ENCODE measurements at places on chromosomes 5 and 9. TPM values are rescaled to one million over a fixed set of nuclear protein-coding genes. Genes with fewer than 3 reads are reported as not detected.

DNA sequence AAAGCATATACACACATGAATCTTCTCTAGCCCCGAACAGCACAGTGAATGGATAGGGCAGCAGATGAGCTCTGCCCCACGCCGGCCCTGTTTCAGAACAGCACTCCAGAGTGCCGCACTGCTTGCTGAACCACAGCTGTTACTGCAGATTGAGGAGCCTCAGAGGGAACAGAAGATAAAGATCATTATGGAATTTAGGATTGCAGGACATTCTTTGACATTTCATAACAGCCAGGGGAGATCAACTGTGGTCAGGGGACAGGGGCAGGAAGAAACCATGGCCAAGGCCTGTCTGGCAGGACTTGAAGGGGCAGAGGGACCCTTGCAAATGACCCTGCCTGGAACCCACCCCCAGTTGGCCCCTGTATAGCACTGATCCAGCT, 20.6 kb downstream of the IRF1 start:
- DNase-seq: no peak

DNA sequence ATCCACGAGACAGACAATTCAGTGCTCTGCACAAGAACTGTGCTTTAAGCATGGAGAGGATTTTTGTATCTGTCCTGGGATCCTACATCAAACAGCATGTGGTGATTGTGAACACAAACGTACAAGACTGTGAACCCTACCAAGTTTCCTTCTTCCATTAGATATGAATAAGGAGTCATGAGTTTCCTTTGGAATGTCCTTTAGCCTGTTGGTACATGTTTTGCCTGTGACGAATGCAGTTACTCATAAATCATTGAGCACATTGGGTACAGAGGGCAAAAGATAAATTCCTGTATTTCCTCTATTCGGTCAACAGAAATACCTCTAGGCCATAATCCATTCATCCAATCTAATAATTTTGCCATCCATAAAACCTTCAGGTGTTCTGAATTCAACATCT, 61.5 kb downstream of the FXN start:
- no peak for DNase-seq

DNA sequence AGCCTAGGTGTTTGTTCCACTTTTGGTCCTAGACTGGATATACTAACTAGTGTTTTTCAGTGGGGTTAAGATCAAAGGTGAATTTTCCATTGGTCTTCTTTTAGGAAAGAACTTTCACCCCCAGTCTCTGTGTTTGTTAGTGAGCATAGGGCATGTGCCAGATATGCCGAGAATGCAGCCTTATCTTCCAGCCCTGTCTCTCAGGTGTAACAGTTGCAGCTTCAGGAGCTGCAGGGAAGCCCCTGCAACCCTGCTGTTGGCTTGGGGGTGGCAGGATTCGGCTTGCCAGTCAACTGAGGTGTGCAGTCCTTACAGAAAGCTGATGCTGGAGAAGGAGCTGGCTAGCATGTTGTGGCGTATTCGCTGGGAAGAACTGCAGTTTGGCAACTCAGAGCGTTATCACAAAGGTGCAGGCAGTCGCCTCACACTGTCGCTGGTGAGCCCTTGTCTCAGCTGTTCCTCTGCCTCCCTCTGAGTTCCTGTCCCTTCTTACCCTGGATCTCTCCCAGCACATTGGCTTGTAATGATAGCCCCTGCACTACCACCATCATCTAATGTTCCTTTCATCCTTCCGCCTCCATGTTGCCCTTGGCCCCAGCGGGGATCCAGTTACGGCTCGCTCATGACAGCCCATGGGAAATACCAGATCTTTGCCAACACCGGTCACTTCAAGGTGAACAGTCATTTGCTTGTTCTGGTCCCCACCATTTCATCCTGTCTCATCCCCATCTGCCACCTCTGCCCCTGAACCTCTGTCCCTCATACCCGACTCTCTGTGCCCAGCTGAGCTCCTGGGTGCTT, 10.1 kb downstream of the NPR2 start:
- no peak for DNase-seq

DNA sequence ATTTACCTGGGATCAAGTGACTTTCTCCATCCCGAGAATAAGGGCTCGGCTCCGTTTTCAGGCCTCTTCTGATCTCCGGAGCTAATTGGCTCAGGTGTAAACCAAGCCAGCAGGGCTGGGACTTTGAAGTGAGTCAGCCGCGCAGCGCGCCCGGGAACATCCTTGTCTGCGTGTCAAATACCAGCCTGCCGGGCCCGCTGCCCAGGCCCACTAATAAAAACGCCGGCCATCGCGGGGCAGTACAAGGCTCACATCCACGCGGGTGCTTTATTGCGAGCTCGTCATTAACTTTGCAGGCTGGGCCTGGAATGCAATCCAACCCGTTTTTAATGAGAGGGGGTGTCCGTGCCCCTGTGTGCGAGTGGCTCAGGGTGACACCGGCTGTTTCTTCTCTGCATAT, 416.8 kb downstream of the IRX2 start:
- DNase-seq: no peak

GRCh38 chr5:14588758-14589543, 7.4 kb downstream of the OTULINL start:
- no peak for DNase-seq

DNA sequence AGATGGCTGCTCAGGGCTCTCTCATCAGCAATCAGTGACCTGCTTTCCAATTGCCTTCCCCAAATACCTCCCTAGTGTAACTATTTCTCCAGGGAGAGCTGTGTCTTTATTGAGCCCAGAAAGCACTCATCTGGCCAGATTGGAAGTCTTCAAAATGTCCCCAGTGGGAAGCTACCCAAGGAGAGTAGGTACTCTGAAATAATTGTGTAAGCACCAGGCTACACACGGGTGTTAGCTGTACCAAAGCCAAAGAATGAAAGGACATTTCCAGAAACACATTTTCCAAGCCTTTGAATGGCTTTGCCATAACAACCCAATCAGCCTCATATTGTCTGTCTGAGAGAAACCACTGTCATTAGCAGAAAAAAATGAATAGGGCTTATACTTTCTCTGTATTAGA, 318.8 kb downstream of the FAM170A start:
- DNase-seq: no peak

- no peak for DNase-seq
Observed at GRCh38 chr5:148020257-148020988, 43.4 kb upstream of the SPINK5 start.

- no peak for DNase-seq
Observed at GRCh38 chr5:123771715-123772114, 259.7 kb downstream of the CSNK1G3 start.

DNA sequence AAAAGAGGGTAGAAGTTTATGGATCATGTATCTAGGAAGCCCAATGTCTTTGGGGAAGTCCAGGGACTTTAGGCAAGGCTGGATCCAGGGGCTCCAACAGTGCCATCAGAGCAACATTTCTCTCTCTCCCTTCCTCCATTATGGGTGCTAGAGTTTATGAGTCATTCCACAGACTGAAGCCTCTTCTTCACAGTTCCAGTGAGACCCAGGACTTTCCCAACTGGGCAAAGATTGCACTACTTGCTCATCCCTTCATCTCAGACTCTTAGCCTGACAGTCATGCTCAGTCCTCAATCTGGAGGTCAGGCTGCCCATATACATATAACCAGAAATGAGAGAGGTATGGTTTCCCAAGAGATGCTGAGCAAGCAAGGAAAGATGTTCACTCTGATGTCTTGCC, 110.7 kb downstream of the FEM1C start:
- no peak for DNase-seq

GRCh38 chr9:136990242-136990911, 1.8 kb upstream of the PAXX start:
- DNase-seq: no peak

- no peak for DNase-seq
Observed at GRCh38 chr9:15206903-15207696, 99.9 kb downstream of the TTC39B start.

GRCh38 chr5:2550509-2550908, 201.0 kb downstream of the IRX2 start:
- no peak for DNase-seq

- no peak for DNase-seq
Observed at GRCh38 chr5:150987746-150988145, 32.6 kb upstream of the GPX3 start.

DNA sequence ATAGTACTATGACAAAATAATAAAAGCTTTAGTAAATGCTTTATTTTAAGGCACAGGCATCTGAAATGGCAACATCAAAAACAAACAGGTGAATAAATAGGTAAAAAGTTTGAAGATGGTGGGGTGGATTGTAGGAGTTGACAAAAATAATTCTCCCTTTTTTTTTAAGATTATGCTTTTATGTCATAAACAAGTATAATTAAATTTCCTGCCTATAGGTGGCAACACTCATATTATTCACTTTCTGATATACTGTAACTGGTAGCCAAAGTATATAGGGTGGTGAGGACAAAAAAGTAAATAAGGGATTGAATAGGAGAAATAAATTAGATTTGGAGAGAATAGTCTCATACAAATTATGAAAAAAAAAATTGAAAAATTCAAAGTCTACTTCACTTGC, 120.0 kb upstream of the ACOT12 start:
- no peak for DNase-seq

GRCh38 chr5:179303451-179304200, 41.6 kb downstream of the ADAMTS2 start:
- DNase-seq: no peak

GRCh38 chr5:158413122-158413680, 554.3 kb upstream of the CLINT1 start:
- no peak for DNase-seq

The IRGM gene
- 1.4 TPM for total RNA-seq

The WDR38 gene
- not detected for total RNA-seq

Measured in activated CD8-positive, alpha-beta T cell treated with anti-CD3 and anti-CD28 coated beads for 36 hours (primary cell).